ENCODE measurements at places on chromosomes 12 and 14. TPM values are rescaled to one million over a fixed set of nuclear protein-coding genes. Genes with fewer than 3 reads are reported as not detected.

Gene OAS2
- total RNA-seq = 13.4 TPM

GRCh38 chr12:14435627-14436026, 70.1 kb downstream of the ATF7IP start:
- H3K4me3 ChIP-seq = no peak overlapping the region
- no peaks in the 10 kb centered on the region for H3K4me1 ChIP-seq
- DNase-seq = no peak
- no peak overlapping the region for H3K27ac ChIP-seq
- H3K27me3 ChIP-seq = no peaks in the 10 kb centered on the region

DNA sequence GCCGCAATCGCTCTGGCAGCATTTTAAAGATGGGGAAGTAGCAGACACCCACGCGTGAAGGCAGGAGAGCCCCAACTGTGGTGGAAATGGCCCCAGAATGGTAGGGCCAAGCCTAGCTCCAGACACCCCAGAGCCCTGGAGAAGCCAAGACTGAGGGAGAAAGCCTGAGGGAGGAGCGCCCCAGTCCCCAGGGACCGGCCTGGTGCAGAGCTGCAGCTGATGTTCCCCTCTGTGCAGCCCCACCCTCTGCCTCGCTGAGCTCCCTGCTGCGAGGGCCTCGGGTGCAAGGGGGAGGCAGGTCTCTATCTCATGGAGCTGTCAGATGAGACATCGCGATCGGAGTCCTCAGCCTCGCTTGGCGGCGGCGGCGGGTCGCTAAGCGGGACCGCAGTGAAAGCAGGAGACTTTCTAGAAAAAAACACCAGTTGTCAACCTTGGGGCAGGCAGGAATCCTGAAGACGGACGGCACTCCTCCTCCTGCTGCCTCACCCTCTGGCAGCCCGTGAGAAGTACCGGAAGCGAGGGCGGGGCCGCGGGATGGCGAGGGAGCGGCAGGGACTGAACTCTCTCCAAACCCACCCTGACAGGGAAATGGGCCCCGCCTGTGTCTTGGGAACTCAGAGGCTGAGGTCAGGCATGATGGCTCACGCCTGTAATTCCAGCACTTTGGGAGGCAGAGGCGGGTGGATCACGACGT, 6.0 kb downstream of the GAPDH start:
- peaks cover 39% of the 10 kb centered on the region for H3K4me1 ChIP-seq
- H3K27ac ChIP-seq = peak overlapping the region; percentile 87
- peaks cover 33% of the 10 kb centered on the region for H3K36me3 ChIP-seq
- DNase-seq = peak; percentile 71
- no peak overlapping the region for H3K4me3 ChIP-seq

DNA sequence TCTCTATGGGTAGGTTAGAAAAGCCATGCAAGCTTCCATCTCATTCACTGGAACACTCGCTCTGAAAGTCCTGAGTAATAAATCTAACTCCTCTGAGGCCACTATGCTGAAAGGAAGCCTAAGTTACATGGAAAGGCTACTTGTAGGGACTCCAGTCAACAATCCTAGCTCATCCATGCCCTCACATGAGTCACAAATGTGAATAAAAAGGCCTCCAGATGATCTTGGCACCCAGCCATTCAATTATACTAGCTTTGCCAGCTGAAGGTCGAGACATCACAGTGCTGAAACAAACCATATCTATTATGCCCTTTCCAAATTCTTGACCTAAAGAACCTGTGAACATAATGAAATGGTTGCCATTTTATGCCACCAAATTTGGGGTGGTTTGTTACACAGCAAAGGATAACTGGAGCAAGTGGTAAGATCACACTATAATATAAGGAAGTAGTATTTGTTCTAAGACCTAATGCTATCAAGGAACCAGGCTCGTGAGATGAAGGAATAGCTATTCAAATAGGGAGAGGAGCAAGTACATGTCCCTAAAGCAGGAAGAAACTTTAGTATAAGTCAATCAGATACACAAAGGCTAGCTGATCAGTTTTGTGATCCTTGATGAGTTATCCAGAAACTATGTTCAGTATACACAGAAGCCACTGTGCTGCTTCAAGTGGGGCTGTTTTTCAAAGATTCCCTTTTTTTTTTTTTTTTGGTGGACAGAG, 142.1 kb downstream of the MED13L start:
- H3K27me3 ChIP-seq = no peaks in the 10 kb centered on the region
- DNase-seq = no peak
- no peak overlapping the region for H3K27ac ChIP-seq
- peaks cover 19% of the 10 kb centered on the region for H3K4me1 ChIP-seq
- no peak overlapping the region for H3K4me3 ChIP-seq
- no peaks in the 10 kb centered on the region for H3K36me3 ChIP-seq

GRCh38 chr12:45121224-45121623, 70.3 kb upstream of the DBX2 start:
- no peaks in the 10 kb centered on the region for H3K4me1 ChIP-seq
- H3K27me3 ChIP-seq = no peaks in the 10 kb centered on the region
- H3K27ac ChIP-seq = no peak overlapping the region
- no peak for DNase-seq

- H3K36me3 ChIP-seq = no peaks in the 10 kb centered on the region
- H3K27me3 ChIP-seq = no peaks in the 10 kb centered on the region
- no peaks in the 10 kb centered on the region for H3K4me1 ChIP-seq
- H3K4me3 ChIP-seq = no peak overlapping the region
- DNase-seq = no peak
These were observed 417.6 kb downstream of the NOVA1 start for GRCh38 chr14:26180221-26180620.

Gene WNT1
- total RNA-seq = not detected

GRCh38 chr12:120425797-120426196, 12.1 kb upstream of the COX6A1 start:
- H3K4me3 ChIP-seq = no peak overlapping the region
- no peaks in the 10 kb centered on the region for H3K36me3 ChIP-seq
- H3K27me3 ChIP-seq = no peaks in the 10 kb centered on the region
- H3K4me1 ChIP-seq = no peaks in the 10 kb centered on the region
- DNase-seq = no peak

GRCh38 chr12:51295651-51296050, 25.4 kb upstream of the SMAGP start:
- no peak overlapping the region for H3K27ac ChIP-seq
- H3K4me3 ChIP-seq = no peak overlapping the region
- H3K27me3 ChIP-seq = no peaks in the 10 kb centered on the region
- DNase-seq = no peak
- no peaks in the 10 kb centered on the region for H3K4me1 ChIP-seq
- no peaks in the 10 kb centered on the region for H3K36me3 ChIP-seq

DNA sequence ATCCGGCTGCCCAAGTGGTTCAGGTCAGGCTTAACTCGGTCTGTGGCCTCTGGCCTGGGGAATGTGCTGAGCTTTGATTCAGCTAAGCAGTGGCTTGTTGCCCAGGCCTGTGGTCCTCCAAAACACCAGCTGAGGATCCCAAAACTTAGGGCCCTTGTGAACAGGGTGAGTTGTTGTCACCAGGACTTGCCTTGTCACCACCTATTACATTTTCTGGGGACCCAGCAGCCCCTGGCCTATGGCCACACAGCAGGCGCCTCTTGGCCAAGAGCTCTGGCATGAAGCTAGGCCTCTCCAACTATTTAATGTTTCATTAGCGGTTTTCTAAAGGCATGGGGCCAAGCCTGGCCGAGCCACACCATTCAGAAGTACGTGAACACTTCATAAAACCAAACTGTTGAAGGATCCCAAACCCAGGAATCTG, 343.7 kb downstream of the CACNA1C start:
- no peaks in the 10 kb centered on the region for H3K27me3 ChIP-seq
- H3K36me3 ChIP-seq = no peaks in the 10 kb centered on the region
- no peak overlapping the region for H3K4me3 ChIP-seq
- H3K27ac ChIP-seq = no peak overlapping the region
- H3K4me1 ChIP-seq = no peaks in the 10 kb centered on the region
- DNase-seq = no peak

DNA sequence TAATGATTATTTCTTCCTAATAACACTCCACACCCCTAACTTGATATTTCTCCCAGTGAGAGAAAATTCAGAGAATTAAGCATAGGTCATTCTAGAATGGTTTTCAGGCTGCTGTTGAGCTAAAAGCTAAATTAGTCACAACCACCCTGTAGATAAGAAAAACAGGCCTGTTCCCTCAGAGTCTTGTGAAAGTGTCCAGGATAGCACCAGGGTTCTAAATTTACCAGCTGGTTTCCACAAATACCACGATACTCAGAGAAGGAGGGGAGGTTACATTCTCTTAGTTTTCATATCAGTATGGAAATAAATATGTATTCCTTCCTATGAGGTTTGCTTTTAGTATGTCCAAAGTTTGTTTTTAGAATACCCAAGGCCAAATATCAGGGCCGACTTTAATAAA, 66.0 kb upstream of the YARS2 start:
- no peak overlapping the region for H3K4me3 ChIP-seq
- no peaks in the 10 kb centered on the region for H3K27me3 ChIP-seq
- H3K27ac ChIP-seq = no peak overlapping the region
- peaks cover 24% of the 10 kb centered on the region for H3K36me3 ChIP-seq

GRCh38 chr14:68873376-68873775, 80.5 kb upstream of the ZFP36L1 start:
- no peak for DNase-seq
- no peaks in the 10 kb centered on the region for H3K4me1 ChIP-seq
- no peak overlapping the region for H3K27ac ChIP-seq
- H3K27me3 ChIP-seq = no peaks in the 10 kb centered on the region
- H3K4me3 ChIP-seq = no peak overlapping the region
- peaks cover 23% of the 10 kb centered on the region for H3K36me3 ChIP-seq

- no peaks in the 10 kb centered on the region for H3K4me1 ChIP-seq
- no peaks in the 10 kb centered on the region for H3K36me3 ChIP-seq
- H3K27me3 ChIP-seq = no peaks in the 10 kb centered on the region
- no peak overlapping the region for H3K27ac ChIP-seq
- DNase-seq = no peak
- no peak overlapping the region for H3K4me3 ChIP-seq
These were observed 441.0 kb downstream of the FUT8 start for GRCh38 chr14:65853407-65853955.

DNA sequence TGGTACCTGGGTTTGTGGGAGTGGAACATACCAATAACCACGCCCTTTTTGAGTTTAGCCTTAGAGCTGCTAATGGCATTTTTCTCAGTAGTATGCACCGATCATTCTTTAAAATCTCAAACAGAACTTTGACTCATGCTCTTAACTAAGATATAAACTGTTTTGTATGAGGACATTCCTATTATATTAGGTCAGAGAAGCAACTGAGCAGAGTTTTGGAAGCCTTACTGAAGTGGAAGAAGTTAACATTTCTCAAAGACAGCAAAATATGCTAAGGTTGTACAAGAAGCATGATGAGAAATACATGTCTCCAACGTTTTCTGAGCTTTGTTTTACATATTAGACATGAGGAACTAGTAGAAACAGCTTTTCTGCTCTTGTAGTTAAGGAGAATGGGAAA, 819.2 kb downstream of the FSCB start:
- no peak overlapping the region for H3K27ac ChIP-seq
- H3K4me3 ChIP-seq = no peak overlapping the region
- H3K27me3 ChIP-seq = no peaks in the 10 kb centered on the region
- DNase-seq = no peak
- H3K36me3 ChIP-seq = no peaks in the 10 kb centered on the region

- no peak overlapping the region for H3K27ac ChIP-seq
- H3K36me3 ChIP-seq = no peaks in the 10 kb centered on the region
- no peak overlapping the region for H3K4me3 ChIP-seq
- DNase-seq = no peak
- no peaks in the 10 kb centered on the region for H3K4me1 ChIP-seq
These were observed 17.7 kb downstream of the SLC4A8 start for GRCh38 chr12:51442324-51442723.

GRCh38 chr12:110503432-110503831, 1.3 kb downstream of the RAD9B start:
- H3K4me1 ChIP-seq = peaks cover 27% of the 10 kb centered on the region
- H3K36me3 ChIP-seq = no peaks in the 10 kb centered on the region
- no peak overlapping the region for H3K27ac ChIP-seq
- DNase-seq = no peak
- no peak overlapping the region for H3K4me3 ChIP-seq

- peak; percentile 55 for DNase-seq
- peak overlapping the region; percentile 18 for H3K27ac ChIP-seq
- H3K4me1 ChIP-seq = no peaks in the 10 kb centered on the region
- no peaks in the 10 kb centered on the region for H3K27me3 ChIP-seq
These were observed 26.2 kb downstream of the ANG start for GRCh38 chr14:20714593-20715250.

DNA sequence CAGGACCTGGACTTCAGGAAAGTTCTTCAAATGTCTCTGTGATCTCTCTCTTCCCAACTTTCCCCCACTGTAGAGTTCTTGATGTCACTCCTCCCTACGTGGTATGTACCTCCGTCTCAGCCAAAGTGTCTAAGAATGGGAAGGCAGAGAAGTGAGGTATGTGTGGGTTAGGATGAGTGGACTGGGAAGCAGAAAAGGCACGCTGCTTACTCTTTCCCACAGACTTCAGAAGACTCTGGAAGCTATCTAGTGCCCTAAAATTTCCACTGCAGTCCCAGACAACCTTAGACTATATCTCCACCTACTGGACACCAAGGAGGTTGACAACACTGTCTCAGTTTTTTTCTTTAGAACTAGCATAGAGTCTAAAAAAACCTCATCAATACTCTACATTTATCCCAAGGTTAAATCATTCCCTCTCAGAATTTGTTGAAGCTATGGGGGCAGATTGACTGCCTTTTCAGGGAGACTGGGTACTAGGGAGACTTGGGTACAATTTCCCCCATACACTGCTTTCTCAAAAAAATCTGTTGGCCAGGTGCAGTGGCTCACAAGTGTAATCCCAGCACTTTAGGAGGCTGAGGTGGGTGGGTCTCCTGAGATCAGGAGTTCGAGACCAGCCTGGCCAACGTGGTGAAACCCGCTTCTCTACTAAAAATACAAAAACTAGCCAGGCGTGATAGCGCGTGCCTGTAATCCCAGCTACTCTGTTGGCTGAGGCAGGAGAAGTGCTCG, 20.6 kb upstream of the ITGA5 start:
- H3K4me1 ChIP-seq = peaks cover 28% of the 10 kb centered on the region
- H3K27ac ChIP-seq = peak overlapping the region; percentile 37
- no peaks in the 10 kb centered on the region for H3K27me3 ChIP-seq
- no peaks in the 10 kb centered on the region for H3K36me3 ChIP-seq
- no peak overlapping the region for H3K4me3 ChIP-seq

Gene RPS6KA5
- total RNA-seq = 0.31 TPM

DNA sequence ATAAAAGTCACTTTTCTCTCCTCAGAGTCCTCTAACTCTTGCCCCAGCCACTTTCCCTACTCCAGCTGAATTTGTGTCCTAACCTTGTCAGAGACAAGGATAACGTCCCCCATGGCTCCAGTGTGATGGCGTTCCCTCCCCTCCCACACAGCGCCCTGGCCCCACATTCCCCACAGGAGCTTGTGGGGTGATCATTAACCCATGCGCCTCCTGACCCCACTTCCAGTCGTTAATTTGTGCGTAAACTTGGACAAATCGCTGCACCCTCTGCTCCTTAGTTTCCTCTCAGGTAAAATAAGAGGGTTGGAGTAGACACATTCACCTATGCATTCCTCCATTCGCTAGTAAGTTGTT, 22.9 kb upstream of the BCDIN3D start:
- DNase-seq = no peak
- H3K27ac ChIP-seq = no peak overlapping the region
- H3K4me3 ChIP-seq = no peak overlapping the region

Measured in right lobe of liver (tissue), 6 donors.